ENCODE measurements at places on chromosomes 2 and 18.

DNA sequence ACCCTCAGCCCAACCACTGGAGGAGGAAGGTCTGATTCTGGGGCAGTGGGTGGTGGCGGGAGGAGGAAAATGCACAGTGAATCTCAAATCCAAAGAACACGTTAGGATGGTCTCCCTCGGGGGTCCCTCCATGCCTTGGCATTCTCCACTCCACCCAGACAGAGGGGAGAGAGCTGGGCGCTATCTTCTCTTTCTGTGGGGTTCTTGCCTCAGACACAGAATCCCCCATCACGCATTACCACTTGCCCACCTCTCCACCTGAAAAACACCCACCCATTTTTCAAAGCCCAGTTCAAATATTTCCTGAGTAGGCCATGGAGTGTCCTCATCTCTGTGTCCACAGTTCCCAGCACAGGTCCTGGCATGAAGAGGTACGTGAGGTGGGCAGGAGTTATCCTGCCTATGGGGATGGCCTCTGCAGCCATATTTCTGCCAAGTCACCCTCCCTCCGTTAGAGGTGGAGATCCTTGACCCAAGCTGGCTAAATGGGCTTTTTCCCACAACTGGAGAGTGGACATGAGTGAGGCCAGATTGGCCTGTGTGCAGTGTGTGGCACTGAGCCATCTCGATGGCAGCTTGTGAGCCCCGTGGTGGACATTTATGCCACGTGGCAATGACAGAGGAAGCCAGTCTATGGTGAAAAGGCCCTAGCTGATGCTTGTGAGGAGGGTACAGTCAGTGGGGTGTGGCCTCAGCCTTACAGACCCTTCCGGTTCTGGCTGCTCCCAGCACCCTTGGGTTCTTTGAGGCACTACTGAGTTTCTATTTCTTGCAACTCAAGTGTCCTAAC lies 9.5 kb upstream of the TEX261 start:
- DNase-seq: no peak

DNA sequence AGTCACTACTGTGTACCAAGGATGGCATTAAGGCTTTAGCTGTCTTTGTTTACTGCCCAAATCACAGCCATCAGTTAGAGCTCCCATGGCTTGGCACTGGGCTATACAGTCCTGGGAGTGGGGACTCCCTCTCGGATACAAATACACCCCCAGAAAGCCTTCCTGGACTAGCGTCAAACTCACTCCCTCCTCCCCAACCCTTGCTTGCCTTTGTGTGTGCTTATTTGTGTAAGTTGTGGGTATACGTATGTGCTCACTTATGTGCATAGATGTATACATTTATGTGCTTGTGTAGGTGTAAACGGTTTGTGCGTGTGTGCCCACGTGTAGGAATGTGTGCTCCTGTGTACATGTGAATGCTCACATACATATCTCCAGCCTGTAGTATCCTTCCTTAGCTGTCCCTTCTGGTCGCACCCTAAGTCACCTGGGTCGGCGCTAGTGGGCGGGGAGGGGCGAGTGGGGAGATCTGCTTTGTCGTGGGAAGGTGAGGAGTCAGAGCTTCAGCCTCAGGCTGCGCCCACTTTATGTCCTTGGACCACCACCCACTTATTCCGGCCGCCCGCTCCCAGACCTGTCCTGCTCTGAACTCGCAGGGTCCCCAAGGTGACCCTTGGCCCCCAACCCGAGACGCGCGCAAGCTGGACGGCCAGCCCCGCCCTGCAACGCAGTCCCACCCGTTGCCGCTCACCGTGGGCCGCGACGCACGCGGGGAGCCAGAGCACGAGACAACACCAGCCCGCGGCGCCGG lies 461 bp downstream of the PRADC1 start:
- no peak for DNase-seq

DNA sequence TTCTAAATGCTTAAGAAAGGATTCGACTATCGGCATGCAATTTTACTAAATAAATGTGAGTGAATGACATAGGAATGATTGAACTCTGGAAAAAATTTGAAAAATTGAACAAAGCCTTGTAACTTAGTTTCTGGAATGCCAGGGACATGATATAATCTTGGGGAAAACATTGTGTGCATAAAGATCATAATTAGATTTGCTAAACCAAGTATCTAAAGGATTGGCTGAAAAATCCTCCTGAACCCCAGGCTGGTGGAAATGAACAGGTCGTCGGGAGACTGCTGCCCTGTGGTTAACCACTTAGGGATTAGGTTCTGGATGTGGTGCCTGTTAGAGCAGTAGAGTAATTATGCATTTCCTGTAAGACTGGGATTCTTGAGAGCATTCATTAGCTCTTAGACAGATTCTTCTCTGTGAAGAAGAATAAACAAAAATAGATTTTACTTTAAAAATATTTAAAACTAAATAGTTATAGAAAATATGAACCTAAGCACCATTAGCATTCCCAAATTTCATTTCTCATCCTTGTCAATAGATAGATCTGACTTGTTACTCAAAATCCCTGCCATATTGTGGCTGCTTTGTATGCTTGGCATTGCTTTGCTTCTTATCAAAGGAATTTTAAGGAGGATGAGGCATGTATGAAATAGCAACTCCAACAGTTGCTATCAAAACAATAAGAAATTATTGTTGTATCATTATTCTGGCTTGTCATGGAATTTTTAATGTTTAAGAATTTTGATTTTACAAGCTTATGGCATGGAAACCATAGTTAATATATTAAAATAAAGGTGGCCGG lies 55.9 kb downstream of the LYPD6B start:
- DNase-seq: no peak

DNA sequence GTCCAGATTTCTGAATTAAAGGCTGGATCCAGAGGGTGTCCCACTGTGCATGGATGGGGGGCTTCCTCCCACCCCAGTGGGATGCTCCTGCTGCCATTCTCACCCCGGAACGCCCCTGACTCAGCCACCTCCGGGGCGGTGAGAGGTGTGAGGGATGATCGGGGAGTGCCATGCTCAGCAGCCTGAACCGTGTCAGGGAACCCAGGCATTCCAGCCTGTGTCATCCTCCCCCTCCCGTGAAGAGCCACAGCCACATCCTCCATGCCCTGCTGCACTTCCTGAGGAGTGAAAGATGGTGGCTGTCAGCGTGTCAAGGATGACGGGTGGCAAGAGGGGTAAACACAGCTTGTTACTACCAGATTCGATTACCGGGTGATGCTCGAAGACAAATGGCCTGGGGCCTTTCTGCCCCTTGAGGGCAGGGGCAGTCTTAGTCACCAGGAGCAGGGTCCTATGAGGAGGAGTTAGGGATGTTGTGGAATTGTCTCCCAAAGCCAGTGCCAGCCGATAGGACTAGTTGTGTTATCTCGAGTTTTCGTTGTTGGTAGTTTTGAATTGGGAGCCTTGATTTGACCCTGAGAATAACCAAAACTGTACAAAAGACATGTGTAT lies 80.8 kb downstream of the TCF7L1 start:
- no peak for DNase-seq

DNA sequence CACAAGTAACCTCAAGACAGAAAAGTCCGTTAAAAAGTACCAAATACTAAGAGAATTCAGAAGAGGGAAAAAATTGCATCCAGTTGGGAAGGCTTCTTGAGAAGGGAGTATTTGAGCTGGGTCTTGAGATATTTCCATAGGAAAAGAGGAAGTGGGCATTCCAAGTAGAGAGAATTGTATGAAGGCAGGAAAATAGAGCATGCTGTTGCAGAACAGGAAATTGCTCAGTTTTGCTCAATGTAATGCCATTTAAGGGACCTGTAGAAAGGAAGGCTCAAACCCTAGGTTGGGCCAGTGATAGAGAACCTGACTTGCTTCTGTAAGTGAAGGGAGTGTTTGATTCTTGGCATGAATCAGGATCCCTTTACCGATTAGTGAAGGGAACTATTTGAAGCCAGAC lies 1.0 kb upstream of the ZC3H8 start:
- DNase-seq: no peak

DNA sequence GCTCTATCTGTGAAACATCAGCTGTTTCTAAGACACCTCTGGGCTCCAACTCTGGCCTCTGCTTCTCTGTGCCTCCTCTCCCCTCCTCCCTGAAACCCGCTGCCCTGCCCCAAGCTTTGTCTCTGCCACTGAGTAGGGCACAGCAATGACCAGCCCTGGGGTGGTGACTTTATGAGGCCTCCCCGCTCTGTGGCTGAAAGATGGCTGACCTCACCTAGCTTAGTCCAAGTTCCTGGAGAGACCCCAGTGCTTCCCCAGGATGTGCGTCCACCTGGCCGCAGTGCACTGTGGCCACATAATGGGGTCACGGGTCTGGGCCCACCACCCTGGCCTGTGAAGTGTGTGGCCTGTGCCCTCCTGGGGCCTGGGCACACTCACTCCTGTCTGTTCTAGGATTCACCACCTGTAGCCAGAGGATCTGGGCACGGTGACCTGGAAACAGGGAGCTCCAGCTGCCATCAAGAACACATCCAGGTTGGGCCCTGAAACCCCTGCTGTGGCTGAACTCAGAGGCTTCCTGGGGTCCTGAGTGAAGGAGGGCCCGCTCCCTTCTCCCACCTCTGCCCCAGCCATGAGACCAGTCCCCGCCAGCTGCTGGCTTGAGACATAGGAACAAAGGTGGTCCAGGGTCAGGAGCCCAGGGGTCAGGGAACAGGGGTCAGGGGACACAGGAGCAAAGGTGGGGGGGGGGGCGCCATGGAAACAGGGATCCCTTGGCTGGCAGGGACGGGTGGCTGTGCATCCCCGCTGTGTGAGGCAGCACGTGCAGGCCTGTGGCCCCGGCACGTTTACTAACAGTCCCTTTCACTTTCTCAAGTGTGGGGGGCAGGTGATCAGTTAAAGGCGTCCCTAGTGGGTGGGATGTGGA lies 29.3 kb upstream of the OTOS start:
- no peak for DNase-seq

DNA sequence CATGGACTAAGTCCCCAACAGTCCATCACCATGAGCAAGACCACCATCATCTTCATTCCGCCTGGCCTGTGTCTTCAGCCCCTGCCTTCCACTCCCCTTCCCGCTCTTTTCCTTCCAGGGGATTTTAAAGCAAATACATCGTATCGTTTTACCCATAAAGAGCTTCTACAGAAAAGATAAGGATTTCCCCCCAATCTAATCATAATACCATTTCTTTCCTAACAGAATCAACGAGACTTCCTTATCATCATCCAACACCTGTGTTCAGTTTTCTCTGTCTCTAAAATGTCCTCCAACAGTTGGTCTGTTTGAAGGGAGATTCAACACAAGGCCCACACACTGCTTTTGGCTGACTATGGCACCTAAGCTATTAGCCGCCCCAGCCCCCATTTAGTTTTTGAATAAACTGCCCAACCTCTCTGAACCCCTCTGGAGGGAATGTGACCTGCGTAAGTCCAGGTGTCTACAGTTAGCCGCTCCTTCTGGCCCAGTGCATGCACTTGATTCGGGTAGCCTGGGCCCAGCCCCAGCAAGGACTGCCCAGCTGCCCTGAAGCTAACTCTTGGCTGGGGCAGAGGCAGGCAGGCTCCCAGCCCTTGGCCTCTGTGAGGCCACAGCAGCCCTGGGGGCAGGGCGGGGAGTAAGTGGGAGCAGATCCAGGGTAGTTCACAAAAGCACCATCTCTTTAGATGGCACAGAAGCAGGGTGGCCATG lies 25.3 kb upstream of the SEMA4C start:
- DNase-seq: no peak

GRCh38 chr2:212223696-212224095 lies 314.9 kb downstream of the ERBB4 start:
- DNase-seq: no peak

DNA sequence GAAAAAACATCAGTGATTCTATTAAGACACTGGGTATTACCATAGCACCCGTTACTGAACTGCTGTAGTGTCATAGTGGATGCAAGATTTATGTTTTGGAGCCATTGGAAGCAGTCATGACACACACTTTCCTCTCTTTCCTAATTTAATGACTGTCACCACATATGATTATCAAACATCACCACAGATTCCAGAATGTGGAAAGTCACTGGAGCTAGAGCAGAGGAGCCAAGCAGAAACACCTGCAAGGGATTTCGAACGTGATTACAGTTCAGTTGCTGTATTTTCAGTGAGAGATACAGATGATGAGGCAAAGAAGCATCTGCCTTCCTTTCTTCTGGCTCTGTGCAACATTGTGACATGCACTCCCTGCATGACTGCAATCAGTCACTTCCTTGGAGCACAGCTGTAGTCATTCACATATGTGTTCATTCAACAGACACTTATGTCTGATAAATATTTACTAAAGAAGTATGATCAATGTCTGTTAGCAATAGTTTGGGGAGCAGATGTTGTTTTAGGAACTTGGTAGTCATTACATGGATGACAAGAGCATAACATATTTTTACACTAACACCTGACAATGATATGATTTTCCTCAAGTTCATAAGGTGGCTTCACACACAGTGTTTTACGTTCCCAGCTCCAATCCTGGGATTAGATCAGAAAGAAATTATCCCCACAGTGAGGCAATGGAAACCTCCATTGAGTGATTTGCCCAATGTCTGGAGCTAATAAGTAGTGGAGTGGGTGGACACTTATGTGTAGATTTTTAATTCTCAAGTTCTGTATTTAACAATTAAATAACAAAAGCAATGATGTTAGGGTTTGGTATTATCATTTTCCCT lies 416.6 kb downstream of the PLCL1 start:
- no peak for DNase-seq

DNA sequence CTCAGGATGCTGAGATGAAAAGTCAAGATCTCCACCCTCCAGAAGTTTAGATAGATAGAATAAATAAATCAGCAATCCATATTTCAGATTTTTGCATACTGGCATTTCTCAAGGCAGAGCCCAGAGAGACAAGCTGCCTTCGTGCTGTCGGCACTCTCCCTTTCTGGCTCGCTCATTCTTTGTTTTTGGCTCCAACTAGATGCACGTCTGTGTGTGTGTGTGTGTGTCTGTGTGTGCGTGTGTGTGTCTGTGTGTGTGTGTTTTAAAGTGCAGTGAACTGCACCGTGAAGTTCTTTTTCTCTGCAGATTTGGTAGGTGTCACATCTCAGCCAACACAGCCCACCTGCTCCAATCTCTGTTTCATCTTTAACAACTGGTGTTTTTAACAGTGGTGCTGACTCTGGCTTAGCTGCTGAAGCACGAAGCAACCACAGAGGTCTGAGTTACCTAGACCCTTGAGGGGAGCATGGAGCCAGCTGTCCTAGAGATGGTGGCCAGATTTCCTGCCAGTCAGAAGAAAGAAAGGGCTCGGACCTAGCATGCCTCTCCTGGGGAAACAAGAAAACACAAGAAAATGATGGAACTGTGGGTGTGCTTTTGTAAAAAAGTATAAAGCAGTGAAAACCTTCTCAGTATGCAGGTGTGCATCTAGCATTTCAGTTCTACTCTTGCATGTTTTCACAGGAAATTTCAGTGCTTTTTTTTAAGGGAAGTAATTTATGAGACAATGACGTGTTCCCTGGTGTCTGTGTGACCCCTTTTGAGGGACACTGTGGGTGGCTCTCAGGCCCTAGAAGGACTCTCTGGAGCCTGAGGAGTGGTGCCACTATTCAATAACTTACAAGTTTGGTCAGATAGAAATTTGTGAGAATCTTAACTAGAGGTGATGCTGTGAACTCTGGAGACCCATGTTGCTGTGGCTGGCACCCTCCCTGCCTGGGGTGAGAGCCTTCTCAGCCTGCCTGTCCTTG lies 364.3 kb downstream of the RNF144A start:
- DNase-seq: no peak

Measured in effector CD8-positive, alpha-beta T cell (primary cell).